ENCODE measurements at places on chromosomes 12 and 14. TPM values are rescaled to one million over a fixed set of nuclear protein-coding genes. Genes with fewer than 3 reads are reported as not detected.

The ZDHHC22 gene
- 0.03 TPM for polyA plus RNA-seq

The SOAT2 gene
- 0.13 TPM for polyA plus RNA-seq

The TBX3 gene
- polyA plus RNA-seq, result 10.2 TPM

The P2RX4 gene
- polyA plus RNA-seq, result 32.2 TPM

The AKT1 gene
- 185 TPM for polyA plus RNA-seq

The GALNT16 gene
- polyA plus RNA-seq, result 12.7 TPM

The TAS2R20 gene
- 0.33 TPM for polyA plus RNA-seq

GRCh38 chr12:77324763-77325468, 259.5 kb upstream of the E2F7 start:
- DNase-seq, result peak; percentile 87

- DNase-seq, result no peak
Observed at GRCh38 chr12:98973395-98973794, 328.3 kb downstream of the APAF1 start.

DNA sequence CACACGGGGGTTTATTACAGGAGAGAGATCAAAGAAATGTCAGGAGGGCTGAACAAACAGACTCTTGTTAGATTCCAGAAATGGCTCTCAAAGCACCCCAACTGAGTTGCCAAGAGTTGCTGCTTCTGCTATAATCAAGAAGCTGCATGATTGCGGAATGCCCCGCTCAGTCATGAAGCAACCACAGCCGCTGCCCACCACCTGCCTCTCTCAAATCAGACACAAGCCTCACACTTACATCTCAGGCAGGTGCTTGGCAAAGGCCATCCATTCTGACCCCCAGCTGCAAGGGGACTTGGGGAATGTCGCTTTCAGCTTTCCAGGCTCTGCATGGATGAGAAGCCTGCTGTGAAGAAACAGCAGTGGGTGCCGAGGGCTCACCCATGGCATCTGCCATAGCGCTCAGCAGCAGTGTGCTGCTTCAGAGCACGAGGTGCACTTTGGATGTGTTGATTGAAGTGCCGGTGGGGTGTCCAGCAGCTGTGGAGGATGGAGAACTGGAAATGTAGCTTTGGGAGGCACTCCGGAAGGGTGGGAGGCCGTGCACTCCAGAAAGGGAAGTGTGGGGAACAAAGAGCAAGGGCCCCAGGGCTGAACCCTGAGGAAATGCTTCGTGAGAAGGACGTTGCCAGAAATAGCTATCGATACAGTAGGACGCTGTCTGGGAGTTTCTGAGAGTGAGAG, 37.7 kb downstream of the LRRC74A start:
- no peak for DNase-seq

GRCh38 chr12:5794156-5794555, 150.9 kb downstream of the ANO2 start:
- DNase-seq, result no peak

- no peak for DNase-seq
Observed at GRCh38 chr12:80935111-80935510, 2.6 kb downstream of the LIN7A start.

DNA sequence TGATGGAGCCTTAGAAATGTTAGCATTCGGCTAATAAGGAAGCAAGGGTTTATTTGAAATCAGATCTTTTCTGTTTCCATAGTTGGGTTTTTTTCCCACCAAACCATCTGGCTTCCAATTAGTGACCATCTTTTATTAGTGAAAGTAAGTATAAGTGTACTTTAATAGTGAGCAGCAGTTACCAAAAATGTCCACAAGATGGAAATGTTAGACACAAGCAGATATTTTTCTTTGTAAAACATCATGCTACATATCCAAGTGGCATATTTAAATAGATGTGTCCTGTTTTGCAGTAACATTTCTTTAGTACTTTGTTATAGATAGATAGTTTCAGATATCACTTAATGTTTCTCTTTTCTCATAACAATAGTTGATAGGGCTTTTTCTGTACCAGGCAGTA, 28.8 kb downstream of the YEATS4 start:
- DNase-seq, result peak; percentile 30

DNA sequence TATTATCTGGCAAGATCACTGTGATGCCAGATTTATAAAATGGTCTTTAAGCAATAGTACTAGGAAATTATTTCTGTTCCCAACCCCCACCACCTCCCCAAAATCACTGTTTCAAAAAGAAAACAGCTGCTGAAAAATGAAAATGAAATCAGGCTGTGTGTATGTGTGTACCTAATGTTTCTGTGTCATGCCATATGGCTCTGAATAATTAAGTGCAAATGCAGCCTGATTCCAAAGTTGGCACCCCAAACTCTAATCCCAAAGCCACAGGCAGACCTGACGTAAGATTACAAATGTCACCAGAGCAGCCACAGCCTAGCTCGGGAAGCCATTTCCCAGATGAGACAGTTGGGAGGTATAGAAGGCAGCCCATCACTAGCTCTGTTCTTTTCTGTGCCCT, 175.5 kb downstream of the MED13L start:
- DNase-seq, result no peak

- no peak for DNase-seq
Observed at GRCh38 chr12:87051621-87052020, 795.4 kb upstream of the MGAT4C start.

Measured in SK-N-SH (cell line).